ENCODE measurements at places on chromosomes 12 and 14. TPM values are rescaled to one million over a fixed set of nuclear protein-coding genes. Genes with fewer than 3 reads are reported as not detected.

DNA sequence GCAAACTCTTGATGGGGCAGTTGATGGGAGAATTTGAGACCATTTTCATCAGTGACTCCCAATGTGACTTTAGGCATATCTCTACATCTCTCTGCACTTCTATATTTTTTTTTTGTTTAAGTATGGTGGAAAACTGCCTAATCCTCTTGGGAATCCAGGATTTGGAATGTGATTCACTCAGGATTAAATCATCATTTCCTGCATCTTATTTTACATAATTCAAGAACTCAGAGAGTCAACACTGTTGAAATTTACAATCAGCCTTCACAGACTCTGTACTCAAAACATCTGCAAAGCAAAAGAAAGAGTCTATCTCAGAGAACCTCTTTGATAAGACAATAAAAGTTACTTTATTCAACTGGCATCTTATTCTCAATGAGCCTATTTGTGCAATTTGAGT is 260.7 kb upstream of the NOS1 start:
- no peak overlapping the region for H3K27ac ChIP-seq
- H3K4me3 ChIP-seq, result no peak overlapping the region
- no peaks in the 10 kb centered on the region for H3K27me3 ChIP-seq
- no peaks in the 10 kb centered on the region for H3K36me3 ChIP-seq

Gene AREL1
- total RNA-seq, result 14.7 TPM

DNA sequence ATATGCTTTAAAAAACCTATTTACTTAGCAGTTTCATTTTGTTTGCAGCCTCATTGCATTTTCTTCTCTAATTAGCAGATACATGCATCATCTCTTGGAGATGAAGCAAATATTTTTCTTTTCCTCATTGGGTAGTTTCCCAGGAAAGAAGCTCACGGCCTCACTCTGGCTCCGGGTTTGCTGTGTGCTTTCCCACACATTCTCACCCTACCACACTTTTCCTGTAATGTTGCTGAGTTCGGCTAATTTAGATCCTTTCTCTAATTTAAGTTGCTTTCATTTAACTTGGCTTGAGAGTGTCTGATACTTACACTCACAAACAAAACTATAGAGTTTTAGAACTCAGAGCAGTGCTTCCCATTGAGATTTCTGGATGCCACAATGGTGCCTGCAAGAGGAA is 928.2 kb downstream of the NRXN3 start:
- no peak overlapping the region for H3K4me3 ChIP-seq
- DNase-seq, result no peak
- H3K4me1 ChIP-seq, result no peaks in the 10 kb centered on the region
- H3K27me3 ChIP-seq, result no peaks in the 10 kb centered on the region
- H3K36me3 ChIP-seq, result no peaks in the 10 kb centered on the region

Gene IAPP
- total RNA-seq, result not detected

Gene LTBP2
- total RNA-seq, result 51.9 TPM

DNA sequence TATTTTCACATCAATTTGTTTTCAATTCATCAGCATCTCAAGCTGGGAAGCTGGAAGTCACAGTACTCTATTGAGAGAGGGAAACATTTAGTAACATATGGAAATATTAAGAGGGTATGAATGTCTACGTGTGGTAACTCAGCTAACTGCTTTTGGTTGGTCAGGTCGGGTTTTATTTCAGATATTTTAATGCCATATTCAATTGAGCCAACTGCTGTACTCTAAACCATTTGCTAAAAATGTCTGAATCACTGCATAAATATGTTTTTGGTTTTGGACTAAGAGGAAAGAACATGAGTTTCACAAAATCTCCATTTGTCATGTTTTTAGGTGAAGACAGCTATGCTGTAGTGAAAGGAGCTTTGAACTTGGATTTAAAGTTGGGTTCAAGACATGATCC is 18.9 kb upstream of the PPFIBP1 start:
- no peak for DNase-seq
- H3K27me3 ChIP-seq, result no peaks in the 10 kb centered on the region
- no peak overlapping the region for H3K27ac ChIP-seq
- H3K4me3 ChIP-seq, result no peak overlapping the region

- peaks cover 6% of the 10 kb centered on the region for H3K36me3 ChIP-seq
- H3K4me3 ChIP-seq, result peak overlapping the region; percentile 87
- DNase-seq, result no peak
- H3K27me3 ChIP-seq, result no peaks in the 10 kb centered on the region
These were observed 716 bp downstream of the HSP90AA1 start for GRCh38 chr14:102085948-102086708.

GRCh38 chr12:54417712-54418440 is 1.2 kb downstream of the ITGA5 start:
- peak overlapping the region; percentile 97 for H3K27ac ChIP-seq
- H3K4me1 ChIP-seq, result peaks cover 33% of the 10 kb centered on the region
- peak overlapping the region; percentile 87 for H3K4me3 ChIP-seq
- H3K36me3 ChIP-seq, result no peaks in the 10 kb centered on the region

GRCh38 chr12:57459750-57460467 is at the start of gene GLI1:
Gene GLI1 (plus strand): TSS chr12:57459785. CDS start chr12:57463692, 3,907 bp downstream.
- peaks cover 19% of the 10 kb centered on the region for H3K27me3 ChIP-seq
- peak within 1 kb of the TSS; percentile 79 for H3K4me3 ChIP-seq
- peaks cover 49% of the 10 kb centered on the region for H3K4me1 ChIP-seq
- no peaks in the 10 kb centered on the region for H3K36me3 ChIP-seq
- H3K27ac ChIP-seq, result peak within 1 kb of the TSS; percentile 79
